HS-27A (cell line): ENCODE measurements at places on chromosomes 13 and 19.
A peak's percentile ranks its signal among the peaks of the same experiment; 100 is the strongest.

GRCh38 chr19:15177269-15178116, 23.3 kb downstream of the NOTCH3 start:
- DNase-seq = no peak

DNA sequence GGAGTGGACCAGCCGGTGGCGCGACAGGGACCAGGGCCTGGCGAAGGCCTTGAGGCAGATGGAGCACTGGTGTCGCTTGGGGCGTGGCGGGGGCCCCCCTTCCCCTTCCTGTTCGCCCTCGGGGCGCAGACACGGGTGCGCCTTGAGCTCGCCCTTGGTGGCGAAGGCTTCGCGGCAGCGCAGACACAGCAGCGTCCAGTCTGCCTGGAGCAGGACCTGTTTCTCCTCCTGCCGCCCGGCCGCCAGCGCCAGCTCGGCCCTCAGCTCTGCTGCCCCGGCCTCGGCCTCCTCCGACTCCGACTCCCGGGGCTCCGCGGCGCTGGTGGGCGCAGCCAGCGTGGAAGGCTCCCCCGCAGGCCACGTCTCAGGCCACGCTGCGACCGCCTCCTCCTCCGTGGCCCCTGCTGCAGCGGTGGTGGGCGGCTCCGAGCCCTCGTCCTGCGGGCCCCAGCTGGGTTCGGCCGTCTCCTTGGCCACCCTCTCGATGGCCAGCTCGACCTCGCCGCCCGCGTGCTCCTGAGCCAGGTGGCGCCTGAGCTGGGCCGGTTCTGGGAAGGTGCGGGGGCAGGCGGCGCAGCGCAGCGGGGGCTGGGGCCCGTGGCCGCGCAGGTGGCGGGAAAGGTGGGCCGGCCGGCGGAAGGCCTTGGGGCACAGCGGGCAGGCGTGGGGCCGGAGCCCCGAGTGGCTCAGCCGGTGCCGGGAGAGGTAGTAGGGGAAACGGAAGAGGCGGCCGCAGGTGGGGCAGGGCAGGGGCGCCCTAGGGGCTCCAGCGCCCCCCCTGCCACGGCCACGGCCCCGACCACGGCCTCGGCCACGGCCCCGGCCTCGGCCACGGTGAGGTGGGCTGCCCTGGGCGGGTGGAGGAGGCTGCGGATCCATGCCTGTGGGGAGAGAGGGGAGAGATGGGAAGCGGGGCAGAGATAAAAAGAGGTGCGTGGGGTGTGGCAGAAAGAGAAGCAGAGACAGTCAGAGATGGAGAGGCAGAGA, 1.6 kb downstream of the ZNF579 start:
- no peak for DNase-seq

DNA sequence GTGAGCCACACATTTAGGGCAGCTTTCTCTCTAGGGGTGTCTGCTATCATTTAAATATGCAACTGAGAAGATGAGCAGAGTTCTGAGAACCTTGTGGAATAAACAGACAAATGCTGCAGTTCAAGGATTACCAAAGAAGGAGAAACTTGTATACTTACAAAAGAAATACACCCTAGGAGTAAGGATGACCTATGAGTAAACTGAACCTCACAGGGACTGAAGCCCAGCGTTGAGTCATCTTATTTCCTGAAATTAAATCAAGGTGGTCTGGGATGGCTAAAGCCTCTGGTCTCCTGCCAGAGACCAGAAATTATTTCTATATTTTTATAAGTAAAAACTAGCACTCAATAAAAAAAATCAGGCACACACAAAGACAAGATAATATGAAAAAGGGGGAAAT, 40.1 kb downstream of the FAM216B start:
- no peak for DNase-seq

DNA sequence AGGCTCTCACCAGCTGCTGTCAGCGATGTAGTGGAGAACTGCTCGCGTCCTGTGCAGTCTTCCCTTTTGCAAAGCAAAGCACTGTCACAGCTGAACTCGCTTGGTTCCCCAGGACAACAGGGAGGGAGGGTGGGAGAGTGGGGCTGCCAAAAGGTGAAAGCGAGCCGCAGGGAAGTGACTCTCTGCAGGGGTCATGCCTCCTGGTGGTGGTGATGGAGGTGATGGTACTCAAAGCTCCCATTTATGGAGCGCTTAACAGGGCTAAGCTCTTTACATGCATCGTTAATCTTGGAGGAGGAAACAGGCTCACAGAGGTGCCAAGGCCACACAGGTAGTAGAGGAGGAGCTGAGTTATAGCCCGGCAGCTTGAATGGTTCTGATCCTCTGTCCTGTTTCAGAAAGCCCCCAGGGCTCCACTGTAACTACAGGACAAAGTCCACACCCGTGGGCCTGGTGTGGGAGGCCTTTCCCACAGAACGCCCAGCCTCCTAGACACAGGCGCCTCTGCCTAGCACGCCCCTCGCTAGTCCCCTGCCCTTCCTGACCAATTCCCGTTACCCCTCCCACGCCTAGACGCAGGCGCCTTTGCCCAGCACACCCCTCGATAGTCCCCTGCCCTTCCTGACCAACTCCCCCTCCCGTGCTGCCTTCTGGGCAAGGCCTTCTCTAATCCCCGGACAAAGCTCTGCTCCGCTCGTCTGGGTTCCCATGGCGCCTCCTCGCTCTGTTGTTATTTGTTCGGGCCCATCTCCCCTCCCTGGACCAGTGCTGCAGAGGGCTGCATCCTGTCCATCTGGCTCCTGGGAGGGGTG, 10.7 kb downstream of the PPP1R37 start:
- no peak for DNase-seq

DNA sequence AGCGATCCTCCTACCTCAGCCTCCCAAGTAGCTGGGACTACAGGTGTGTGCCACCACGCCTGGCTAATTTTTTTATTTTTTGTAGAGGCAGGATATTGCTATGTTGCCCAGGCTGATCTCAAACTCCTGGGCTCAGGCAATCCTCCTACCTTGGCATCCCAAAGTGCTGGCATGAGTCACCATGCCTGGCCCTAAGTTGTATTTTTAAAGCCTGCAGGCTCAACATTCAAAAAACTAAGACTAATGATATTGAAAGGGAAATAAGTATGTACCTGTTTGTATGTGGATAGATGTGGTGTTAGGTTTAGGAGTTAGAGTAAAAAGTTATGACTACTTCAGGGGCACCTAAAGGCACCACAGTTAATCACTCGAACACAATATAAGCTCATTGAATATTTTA, 5.4 kb upstream of the IPO5 start:
- no peak for DNase-seq

GRCh38 chr13:102530751-102531150, 66.0 kb upstream of the TPP2 start:
- no peak for DNase-seq

- DNase-seq = no peak
Observed at GRCh38 chr13:43631106-43631505, 155.7 kb downstream of the ENOX1 start.

- DNase-seq = no peak
Observed at GRCh38 chr13:30934381-30934780, 1.9 kb downstream of the TEX26 start.

- no peak for DNase-seq
Observed at GRCh38 chr13:36288794-36289391, 8.7 kb downstream of the CCDC169 start.

- peak; percentile 88 for DNase-seq
Observed at GRCh38 chr19:16435238-16435917, 36.4 kb downstream of the EPS15L1 start.

DNA sequence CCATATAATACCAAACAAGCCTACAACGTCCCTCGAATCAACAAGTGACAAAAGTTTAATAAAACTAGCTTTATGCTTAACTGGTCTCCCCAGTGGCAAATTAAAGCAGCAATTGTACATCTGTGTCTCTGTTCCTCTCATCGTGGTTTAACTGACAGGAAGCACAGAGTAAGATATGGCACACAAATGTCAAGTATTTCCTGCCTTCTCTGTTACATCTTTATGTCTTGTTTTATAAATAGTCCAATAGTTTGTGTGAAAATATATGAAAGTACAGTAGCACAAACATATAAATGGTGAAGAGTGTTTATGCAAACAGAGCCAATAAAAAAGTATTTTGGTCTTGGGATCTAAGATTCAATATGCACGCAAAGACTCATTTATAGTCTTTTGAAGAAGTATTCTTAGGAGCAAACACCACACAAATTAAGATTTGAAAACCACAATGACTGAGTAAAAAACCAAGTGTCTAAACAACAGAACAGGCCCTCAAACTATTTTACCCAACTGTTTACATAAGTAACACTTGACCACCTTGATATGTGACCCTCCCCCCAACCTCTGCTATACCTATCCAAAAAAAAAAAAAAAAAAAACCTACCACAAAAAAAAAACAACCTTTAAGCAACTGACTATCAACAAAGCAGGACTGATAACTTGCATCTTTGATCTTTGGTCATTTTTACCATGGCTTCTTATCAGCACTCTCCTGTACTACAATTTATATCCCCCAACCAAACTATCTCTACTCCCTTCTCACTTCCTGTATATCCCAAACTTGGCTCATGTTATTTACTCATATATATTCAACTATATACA, 14.0 kb downstream of the ELF1 start:
- DNase-seq = no peak

- peak; percentile 4 for DNase-seq
Observed at GRCh38 chr13:51895906-51896888, 34.4 kb downstream of the CCDC70 start.

GRCh38 chr19:27955485-27956480, 1257.2 kb downstream of the UQCRFS1 start:
- no peak for DNase-seq

DNA sequence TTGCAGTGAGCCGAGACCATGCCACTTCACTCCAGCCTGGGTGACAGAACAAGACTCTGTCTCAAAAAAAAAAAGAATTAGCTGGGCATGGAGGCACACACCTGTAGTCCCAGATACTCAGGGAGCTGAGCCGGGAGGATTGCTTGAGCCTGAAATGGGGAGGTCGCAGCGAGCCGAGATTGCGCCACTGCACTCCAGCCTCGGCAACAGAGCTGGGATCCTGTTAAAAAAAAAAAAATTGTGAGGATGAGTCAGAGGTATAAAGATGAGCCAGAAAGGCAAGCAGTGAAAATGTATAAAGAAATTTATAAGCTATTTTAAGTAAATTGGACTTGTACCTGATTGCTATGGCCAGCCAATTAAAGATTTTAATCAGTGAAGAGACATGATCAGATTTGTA, 21.1 kb downstream of the KBTBD6 start:
- DNase-seq = no peak

DNA sequence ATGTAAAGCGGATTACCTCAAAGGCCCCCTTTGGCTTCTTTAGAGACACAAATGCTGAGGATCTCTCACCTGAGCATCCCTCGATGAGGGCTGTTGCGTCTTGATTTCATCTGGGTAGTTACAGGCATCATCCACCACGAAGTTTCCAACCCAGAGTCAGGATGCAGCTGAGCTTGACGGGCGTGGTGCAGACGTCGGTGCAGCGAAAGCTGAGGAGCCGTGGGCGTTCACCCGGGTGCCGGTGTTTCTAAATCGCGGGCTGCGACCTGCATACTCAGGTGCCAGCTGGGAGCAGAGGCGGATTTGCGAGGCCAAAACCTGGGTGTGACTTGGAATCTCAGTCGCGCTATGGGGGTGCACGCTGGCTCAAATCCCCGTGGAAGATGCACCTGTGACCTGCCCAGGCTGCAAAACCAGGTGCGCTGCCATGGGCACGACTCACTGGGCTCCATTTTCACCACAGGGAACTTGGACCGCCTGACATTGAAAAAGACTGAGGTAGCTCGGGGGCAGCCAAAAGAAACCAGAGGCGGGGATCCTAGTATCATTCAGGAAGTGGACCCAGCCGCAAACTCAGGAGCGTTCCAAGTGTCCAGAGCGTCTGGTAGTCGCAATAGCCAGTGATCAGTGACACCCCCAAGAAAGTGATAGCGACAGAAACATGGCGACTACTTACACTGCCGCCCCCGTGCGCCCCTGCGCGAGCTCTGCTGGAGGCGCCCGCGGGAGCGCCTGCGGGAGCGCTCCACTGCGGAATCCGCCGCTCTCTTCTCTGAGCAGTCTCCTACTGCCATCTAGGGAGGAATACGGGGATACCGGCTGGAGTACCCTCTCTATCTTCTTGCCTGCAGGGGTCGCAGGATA, 36.4 kb upstream of the IGFL4 start:
- DNase-seq = peak; percentile 56

DNA sequence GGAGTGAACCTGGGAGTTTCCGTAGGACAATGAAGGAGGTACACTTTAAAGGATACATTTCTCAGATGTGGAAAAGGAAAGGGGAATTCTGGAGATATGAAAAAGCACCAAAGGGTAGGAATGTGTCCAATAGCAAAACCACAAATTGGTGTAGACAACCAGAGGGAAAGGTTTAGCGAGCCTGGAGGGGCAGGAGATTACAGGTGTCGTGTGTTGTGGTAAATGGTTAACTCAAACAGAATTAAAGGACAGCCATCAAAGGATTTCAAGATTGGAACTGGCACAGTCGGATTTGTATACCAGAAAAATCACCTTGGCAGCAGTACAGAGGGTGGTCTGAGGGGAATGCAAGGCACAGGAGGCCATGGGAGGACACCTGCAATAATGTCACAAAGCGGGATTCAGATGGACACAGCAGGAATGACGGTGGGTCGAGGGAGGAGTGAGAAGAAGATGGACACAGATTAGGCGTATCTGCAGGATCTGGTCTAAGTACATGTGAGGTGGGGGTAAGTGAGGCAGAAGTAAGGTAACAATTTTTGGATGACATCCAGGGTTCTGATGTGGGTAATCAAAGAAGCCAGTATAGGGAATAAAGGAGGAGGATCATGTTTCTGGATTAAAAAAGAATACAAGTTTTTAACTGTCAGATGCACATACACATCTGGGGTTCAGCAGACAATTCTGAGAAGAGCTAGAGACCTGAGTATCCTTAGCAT, 361.6 kb downstream of the KLF12 start:
- no peak for DNase-seq

GRCh38 chr13:24694907-24695306, 14.7 kb downstream of the ATP12A start:
- DNase-seq = no peak

DNA sequence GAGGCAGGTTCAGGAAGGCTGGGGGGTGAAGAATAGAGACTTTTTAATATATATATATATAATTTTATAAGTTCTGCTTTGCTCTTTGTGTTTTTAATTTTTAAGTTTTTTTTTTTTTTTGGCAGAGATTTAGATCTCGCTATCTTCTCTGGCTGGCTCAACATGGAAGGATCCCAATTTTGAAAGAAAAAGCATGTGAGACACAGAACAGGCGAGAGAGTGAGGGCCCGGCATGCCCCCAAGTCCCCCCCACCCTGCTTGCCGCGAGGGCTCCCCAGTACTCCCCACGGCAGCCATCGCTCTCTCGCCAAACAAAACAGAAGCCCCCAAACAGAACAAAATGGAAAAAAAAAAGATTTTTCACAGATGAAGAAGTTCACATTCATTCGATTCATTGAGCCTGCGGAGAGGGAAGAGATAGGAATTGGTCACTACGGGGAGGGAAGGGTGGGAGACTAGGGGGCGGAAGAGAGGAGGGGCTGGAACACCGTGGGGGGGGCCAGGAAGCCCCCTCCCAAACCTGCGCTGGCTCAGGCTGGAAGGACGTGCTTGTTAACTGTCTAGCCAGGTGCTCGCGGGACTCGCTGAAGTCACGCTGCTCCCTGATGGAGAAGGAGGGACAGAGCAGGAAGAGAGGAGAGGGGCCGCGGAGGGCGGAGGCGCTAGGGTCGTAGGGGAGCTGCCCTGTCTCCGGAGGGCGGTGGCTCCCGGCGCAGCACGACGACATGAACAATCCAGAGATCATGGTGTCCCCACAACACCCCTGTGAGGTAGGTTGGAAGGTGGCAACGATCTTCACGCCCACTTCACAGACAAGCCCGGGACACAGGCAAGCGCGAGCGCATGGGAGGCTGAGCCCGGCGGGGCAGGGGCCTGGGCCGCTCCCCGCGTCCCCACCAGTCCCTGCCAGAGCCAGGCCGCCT, 10.6 kb downstream of the KHSRP start:
- no peak for DNase-seq

GRCh38 chr19:53879140-53880081, 2.6 kb upstream of the PRKCG start:
- peak; percentile 86 for DNase-seq
